ENCODE measurements at places on chromosomes 5 and 9.

DNA sequence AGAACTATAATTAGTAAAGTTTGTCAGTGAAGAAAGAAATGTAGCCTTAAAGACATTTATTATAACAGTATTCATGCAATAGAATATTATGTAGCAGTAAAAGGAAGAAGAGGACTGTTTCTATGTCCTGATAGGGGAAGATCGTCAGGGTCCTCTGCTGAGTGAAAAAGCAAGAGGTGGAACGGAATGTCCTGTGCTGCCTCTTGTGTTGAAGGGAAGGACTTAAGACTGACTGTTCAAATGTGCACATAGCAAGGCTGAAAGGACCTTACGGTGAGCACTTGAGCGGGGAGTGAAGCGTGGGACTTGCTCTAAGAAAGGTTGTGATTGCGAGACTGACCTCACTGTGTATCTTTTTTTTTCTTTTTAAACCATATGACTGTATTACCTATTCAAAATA lies 63.2 kb downstream of the SNX24 start:
- DNase-seq = no peak

GRCh38 chr5:135829179-135829578 lies 5.3 kb upstream of the SLC25A48 start:
- DNase-seq = no peak

- no peak for DNase-seq
These were observed 271.8 kb upstream of the DMAC1 start for GRCh38 chr9:8071445-8071798.

GRCh38 chr9:108291586-108291932 lies 564.2 kb downstream of the ACTL7B start:
- no peak for DNase-seq

- no peak for DNase-seq
These were observed 20.3 kb downstream of the WHRN start for GRCh38 chr9:114484854-114485443.

GRCh38 chr9:6681957-6682501 lies 36.5 kb upstream of the GLDC start:
- no peak for DNase-seq

GRCh38 chr9:78682216-78682615 lies 385.3 kb downstream of the PSAT1 start:
- peak; percentile 7 for DNase-seq

Measured in right kidney (tissue), 9 donors.